ENCODE measurements at places on chromosomes 5 and 9.
A peak's percentile ranks its signal among the peaks of the same experiment; 100 is the strongest.

GRCh38 chr5:61254969-61255555, 77.0 kb upstream of the ZSWIM6 start:
- DNase-seq: no peak

DNA sequence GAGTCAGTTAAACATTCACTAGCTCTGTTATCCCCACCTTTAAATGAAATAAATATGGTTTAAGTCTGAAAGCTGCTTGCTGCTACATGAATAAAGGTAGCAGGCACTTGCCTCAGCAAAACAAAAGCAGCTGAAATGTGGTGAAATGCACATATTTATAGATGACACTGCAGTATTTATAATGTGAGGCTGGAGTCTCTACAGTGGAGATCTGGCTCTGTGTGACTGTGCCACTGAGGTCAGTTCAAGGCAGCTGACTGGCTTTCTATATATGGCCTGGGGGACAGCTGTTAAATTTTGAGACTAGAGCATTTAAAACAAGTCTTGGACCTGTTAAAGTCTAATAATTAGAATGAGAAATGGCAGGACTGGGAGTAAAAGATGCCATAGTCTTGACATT, 859.6 kb upstream of the SEMA6A start:
- DNase-seq: no peak

GRCh38 chr5:33319151-33319550, 121.6 kb upstream of the TARS1 start:
- DNase-seq: no peak

- no peak for DNase-seq
These were observed 61.2 kb downstream of the VAV2 start for GRCh38 chr9:133930682-133931485.

DNA sequence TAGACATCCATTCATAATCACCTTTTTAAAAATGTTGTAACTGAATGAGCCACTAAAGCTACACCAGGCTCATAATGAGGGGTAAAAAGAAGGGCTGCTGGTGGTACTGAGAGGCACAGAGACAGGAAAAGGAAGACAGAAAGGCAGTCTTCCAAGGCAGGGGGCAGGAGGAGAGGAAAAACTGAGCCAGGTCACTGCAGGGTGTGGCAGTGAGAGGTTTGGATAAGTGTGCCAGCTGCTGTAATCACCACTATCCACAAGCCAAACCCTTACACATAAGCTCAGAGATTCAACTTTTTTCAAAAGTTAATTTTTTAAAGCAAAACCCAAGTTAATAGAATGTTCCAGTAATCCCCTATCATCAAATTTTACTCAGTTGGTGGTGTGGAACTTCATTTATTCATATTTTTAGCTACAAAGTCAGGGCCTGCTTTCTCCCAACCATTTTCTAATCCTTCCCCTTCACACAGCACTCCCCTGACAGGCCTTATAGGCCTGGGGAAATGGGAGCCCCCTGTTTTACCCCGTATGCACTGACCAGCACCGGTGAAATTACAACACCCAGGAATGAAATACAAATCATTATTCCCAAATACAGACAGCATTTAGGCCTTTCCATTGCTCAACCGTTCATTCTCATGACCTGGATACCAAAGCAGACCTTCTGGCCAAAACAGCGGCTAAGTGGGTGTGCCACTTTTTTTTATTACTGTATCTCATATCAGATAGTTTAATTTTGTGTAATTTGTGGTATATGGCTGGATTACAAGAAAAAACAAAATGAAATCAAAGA, 76.3 kb downstream of the EFNA5 start:
- no peak for DNase-seq

DNA sequence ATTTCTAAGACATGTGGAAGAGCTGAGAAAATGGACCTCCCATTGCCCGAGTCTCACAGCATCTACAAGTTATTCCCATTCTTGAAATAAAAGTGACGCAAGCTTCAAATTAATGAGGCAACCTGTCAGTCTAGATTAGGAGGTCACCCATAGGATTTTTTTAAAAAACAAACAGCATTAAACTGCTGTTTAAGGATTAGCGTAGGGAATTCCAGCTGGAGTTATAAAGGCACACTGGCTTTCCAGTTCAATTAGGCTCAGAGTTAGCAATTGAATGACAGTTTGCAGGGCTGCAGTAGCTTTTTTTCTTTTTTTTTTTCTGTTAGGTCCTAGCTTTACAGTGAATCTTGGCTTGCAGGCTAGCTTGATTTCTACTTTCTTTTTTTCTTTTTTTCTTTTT, 16.2 kb downstream of the PRKACG start:
- no peak for DNase-seq

DNA sequence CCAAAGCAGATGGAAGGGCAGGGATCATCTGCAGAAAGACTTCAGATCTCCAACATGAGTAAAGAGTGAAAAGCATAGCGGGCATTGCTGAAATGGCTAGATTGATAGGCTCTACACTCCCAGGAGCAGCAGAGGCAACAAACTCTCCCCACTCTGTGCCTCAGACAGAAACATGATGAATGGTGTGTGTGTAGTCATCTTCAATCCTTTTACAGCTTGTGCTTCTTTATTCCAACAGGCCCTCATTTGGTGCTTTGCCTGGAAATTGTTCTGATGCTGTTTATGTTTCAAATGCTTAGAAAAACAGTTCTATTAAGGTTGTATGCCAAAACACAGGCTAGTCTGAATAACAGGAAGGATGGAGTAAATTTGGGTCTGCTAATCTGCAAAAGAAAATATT, 176.2 kb downstream of the DMRTA1 start:
- no peak for DNase-seq

GRCh38 chr5:94470802-94471201, 147.6 kb downstream of the KIAA0825 start:
- DNase-seq: no peak

GRCh38 chr5:54621709-54622108, 104.2 kb downstream of the SNX18 start:
- DNase-seq: no peak

DNA sequence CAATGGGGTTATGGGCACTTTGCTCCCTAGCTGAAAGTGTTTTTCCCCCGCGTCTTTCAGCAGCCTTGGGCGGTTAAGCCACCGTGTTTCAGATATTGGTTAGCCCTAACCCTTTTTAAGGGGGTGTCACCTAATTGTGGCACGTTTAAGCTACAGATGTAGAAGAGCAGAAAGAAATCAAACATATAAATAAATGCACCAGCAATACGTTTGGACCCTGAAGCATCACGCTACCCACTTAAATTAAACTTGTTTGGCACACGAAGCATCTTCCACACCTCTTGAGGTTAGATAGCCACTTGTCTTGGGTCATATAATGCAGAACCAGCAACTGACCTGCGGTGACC, 768 bp downstream of the YTHDC2 start:
- no peak for DNase-seq

GRCh38 chr9:38129366-38129765, 60.3 kb upstream of the SHB start:
- DNase-seq: no peak

- DNase-seq: no peak
These were observed 205.9 kb upstream of the MSX2 start for GRCh38 chr5:174518512-174518911.

DNA sequence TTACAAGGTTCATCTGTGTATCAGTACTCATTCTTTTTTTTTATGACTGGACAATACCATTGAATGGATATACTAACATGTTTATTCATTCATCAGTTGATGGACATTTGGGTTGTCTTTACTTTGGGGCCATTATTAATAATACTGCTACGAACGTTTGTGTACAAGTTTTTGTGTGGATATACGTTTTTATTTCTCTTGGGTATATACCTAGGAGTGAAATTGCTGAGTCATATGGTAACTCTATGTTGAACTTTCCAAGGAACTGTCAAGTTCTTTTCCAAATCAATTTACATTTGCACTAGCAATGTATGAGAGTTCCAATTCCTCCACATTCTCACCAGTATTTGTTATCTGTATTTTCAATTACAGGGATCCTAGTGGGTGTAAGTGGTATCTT, 12.0 kb upstream of the LECT2 start:
- DNase-seq: no peak

DNA sequence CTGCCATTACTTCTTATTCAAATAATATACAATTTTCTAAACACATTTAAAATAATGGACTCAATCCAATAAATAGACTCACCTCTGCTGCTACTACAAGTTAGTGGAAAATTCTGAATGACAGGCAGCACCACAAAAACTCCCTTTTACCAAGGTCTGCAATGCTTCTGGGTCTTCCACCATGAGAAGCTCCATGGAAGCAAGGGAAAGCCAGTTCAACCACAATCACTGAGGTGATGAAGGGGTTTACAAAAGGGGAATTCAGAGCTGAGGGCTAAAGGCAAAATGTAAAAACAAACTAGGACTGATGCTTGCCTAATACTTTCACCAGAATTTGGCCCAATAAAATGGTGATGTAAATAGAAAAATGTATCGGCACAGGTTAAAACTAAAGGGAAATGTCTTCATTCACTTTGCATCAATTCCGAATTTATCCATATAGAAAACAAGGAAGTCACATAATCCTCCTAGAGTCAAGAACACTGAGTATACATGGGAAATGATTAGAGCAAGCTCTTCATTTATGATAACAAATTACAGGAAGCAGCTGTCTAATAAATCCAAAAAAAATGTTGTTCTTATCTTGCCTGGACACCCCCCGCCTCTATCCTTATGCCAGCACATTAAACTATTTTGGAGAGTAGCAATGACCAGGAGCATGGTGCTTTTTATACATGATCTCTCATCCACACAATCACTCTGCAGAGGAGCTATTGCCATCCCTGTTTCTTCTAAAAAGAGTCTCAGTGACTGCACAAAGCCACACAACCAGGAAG, 66.3 kb upstream of the NFIB start:
- no peak for DNase-seq

- DNase-seq: peak; percentile 78
These were observed 168.5 kb downstream of the AUH start for GRCh38 chr9:91193087-91193657.

DNA sequence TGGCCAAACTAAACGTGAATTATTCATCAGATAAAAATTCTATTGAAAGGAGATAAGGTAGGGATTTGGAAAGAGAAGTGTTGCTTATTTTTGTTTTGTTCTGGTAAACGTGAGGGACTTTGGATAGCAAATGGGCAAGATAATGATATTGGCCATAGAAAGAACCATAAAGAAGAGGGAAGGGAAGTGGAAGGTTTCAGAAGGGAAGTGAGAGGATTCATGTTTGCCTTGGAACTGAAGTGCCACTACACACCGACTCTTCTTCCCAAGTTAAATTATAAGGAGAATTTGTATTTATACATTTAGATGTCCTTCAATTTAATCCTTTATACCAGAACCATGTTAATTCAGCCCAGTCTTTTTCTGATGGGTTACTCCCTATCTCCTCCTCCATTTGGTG, 42.1 kb upstream of the TAF11L2 start:
- DNase-seq: no peak

- no peak for DNase-seq
These were observed 10.8 kb downstream of the KCNT1 start for GRCh38 chr9:135712613-135713295.

GRCh38 chr5:107539726-107540330, 130.9 kb downstream of the EFNA5 start:
- no peak for DNase-seq

- no peak for DNase-seq
These were observed 7.2 kb downstream of the CHMP5 start for GRCh38 chr9:33272061-33272460.

DNA sequence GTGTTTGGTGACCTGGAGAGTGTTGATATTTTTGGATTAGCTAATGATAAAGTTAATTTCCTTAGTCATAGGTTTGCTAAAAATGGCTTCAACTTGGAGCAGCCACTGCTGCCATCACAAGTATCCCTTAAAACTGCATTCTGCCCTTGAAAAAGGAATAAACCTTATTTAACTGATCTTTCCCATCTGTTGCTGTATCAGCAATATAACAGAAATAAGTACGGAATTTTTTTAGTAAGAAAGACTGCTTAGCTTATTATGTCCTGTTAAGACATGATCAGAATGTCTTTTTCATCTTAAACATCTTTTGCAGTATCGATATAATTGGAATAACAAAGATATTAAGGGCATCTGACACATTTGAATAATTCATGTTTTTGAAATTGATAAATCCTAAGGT, 75.7 kb downstream of the LNPEP start:
- DNase-seq: no peak

DNA sequence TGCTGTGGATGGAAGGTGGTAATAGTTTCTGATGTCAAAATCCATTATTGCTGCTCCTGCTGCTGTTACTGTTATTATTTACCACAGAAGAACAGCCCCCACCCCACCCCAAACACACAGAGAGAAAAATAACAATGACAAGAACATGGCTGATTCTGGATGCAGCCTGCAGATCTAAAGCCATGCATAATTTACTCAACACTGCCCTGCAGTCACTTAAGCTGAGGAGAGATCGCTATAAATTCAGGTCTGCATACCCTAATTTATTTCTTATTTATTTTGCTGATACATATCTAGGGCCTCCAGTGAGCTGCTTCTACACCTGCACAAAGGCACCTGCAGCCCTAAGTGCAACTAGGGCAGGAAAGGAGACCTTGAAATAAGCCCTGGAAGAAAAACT, 132.0 kb downstream of the TRIM32 start:
- DNase-seq: no peak

Measured in SHP77 (cell line).